GM19239 (cell line): ENCODE measurements at places on chromosomes 11 and 22.

GRCh38 chr11:15650105-15650938, 535.6 kb downstream of the INSC start:
- DNase-seq = peak; percentile 78

DNA sequence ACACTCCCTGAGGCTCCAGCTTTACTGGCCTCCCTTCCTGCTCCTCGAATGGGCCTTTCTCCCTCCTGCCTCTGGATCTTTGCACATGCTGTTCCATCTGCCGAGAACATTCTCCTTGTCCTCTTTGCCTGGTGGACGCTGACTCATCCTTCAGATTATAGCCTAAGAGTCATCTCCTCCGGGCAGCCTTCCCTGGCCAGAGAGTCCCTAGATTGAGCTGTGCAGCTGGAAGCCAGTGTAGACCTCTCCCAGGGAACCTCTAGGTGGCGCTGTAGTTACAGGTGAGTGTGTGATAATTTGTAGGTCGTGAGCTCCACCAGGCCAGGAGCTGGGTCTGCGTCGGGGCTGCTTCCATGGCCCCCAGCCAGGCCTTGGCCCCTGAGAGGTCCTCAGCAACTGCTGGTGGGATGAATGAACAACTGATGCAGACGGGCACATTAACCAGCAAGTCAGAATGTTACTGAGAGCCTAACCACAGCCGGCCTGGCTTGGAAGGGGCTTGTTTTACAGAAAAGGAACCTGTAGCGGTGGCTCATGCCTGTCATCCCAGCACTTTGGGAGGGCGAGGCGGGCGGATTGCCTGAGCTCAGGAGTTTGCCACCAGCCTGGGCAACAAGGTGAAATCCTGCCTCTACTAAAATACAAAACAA, 8.7 kb downstream of the PNPLA5 start:
- peak; percentile 67 for DNase-seq

GRCh38 chr22:24007253-24008021, 2.2 kb upstream of the GSTT4 start:
- DNase-seq = no peak

GRCh38 chr11:68014157-68014946, 4.2 kb downstream of the ALDH3B1 start:
- DNase-seq = no peak

GRCh38 chr11:36635066-36635862, 37.2 kb upstream of the RAG2 start:
- DNase-seq = no peak

GRCh38 chr11:96070453-96070852, 146.5 kb upstream of the MTMR2 start:
- no peak for DNase-seq

- DNase-seq = no peak
Measured at GRCh38 chr22:38413085-38414008, 41.7 kb downstream of the KCNJ4 start.

GRCh38 chr11:23997356-23997755, 499.5 kb upstream of the LUZP2 start:
- no peak for DNase-seq

DNA sequence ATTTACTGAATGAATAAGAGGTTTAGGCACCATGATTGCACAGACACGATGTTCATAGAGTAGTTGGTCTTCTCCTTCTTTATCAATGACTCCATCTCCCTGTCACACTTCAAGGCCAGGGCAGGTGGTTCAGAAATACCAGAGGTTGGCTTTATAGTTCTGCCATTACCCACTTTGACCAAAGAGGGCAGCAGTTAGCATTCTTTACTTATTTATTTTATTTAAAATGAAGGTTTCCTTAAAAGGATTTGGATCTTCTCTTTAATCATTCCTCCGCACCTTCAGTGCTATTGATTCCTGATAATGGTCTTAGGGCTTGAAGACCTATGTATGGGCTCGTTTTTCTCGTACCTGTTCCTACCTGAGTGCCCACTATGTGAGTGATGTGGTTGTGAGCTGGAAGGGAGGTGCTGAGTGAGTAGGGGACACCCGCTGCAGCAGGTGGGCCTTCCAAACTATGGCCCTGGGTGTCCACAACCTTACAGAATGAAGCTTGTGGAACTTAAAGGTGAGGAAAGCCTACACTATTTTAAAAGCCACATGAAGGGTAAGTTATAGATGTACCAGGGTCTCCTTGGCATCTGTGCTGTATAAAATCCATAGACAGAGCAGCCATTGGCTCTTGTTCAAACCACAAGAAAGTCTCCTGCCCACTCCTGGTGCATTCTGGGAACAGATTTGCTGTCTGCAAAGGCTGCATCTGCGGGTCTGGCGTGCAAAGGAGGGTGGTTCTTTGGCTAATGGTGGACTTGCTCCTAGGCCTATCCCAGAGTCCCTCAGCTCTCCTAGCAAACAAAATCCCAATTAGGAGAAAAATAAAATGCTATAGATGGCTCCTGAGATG, 35.0 kb downstream of the TIMP3 start:
- DNase-seq = no peak

DNA sequence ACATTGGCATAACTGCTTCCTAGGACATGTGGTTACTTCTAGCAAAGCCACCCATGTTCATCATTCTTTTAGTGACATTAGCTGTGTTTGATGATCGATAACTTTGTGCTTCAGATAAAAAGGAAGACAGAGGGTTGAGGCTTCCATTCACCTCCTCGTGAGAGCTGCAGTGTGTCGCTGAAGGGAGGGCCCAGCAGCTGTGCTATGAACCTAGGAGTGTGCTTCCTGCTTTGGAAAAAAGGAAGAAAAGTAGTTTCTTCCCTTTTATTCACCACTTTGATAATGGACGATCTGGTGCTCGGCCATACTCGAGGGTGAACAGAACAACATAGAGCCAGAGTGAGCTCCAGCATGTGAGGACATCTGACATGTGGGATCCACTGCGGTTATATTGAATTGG, 6.1 kb upstream of the RFPL2 start:
- no peak for DNase-seq

GRCh38 chr22:49811020-49811791, 16.5 kb downstream of the BRD1 start:
- DNase-seq = no peak

- DNase-seq = no peak
Measured at GRCh38 chr22:48689206-48689605, 1138.5 kb downstream of the BRD1 start.

DNA sequence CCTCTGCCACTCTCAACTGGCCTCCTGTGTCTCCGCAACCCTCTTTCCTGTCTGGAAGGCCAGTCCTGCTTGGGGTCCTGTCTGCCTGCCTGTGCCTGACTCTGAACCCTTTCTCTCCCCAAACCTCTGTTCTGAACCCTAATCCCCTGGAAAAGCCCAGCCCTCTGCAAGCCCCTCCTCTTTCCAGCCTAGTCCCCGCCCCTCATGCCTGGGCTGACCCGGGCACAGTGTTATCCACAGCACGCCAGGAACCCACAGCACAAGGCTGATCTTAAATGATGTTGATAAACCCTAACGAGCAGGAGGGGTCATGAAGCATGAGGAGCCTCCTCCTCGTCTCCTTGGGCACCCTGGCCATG, at the start of gene IFITM10:
Gene IFITM10, minus strand, starts transcription at position 115 of the 359 bp plus-strand sequence. CDS start 153 bp downstream, outside the sequence.
- DNase-seq = no peak

GRCh38 chr11:117833401-117833891, 8.9 kb upstream of the FXYD2 start:
- DNase-seq = no peak

GRCh38 chr11:76984743-76985142, 49.5 kb upstream of the B3GNT6 start:
- no peak for DNase-seq

- DNase-seq = no peak
Measured at GRCh38 chr11:33376331-33377310, 119.4 kb downstream of the HIPK3 start.

- DNase-seq = no peak
Measured at GRCh38 chr11:1487091-1487850, 692 bp upstream of the MOB2 start.

DNA sequence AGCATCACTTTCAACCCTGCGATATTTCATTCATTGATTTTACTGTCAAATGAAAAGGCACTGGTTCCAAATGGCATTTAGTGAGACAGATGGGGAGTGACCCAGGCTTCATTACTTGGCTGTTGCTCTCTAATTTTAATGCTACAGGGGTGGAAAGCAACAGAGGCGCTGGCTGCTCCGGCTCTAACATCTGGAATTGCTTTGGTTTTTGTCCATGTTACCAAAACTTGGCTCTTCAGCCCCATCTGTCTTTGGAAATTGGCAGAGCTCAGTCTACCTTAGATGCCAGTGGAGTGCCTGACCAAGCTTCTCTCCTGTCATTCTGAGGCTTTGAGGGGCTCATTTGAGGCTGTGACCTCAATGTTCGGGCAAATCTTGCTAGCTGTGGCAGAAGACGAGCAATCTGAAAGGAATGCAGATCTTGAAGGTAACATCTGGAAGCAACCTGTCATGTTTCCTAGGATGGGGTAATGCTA, 409.5 kb upstream of the SYN3 start:
- no peak for DNase-seq

- no peak for DNase-seq
Measured at GRCh38 chr11:96648991-96649390, 259.2 kb downstream of the JRKL start.

- DNase-seq = no peak
Measured at GRCh38 chr11:74169738-74170458, 904 bp downstream of the C2CD3 start.

GRCh38 chr22:19974268-19974861, 32.7 kb upstream of the TXNRD2 start:
- DNase-seq = peak; percentile 86

DNA sequence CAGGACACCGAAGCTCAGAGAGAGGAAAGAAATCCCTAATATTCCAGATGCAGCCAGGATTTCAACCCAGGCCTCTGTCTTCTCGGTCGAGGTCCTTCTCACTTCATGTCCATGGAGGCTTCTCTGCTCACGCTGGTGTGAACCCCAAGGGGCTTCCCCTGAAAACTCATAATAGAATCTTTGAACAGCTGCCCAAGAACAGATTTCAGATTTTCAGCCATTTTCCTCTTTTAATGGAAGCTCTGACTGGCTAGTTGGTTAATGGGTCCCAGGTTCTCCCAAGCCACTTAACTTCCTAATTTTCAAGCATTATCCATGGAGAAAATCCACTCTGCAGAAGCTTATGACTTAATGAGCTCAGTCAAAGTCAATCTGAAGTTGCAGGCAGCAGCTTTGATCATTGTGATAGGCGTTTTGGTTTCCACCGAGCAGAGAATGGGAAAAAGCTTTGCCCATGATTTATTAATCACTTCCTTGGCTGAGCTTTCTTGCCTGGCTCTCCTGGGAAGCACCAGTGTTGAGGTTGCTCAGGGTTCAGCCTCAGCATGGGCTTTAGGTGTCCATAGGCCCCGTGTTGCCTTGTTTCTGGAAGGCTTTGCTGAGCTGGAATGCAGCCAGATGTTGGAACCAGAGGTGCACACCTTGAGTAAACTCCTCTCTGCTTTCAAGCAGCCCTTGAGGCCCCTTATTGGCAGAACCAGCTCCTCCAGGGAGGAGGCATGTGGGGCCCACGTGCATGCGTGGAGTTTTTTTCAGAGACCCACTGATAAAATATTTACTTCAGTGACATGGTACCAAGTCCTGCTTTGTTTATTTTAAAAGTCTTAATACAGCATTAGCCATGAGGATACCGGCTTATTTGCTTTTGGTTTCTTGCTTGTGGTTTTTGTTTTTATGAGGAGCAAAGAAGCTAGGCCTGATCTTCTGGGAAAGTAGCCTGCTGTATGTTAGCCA, 25.5 kb downstream of the LDLRAD3 start:
- DNase-seq = no peak

- no peak for DNase-seq
Measured at GRCh38 chr22:45308957-45309421, 745 bp upstream of the FAM118A start.

- DNase-seq = no peak
Measured at GRCh38 chr11:64876835-64877341, 1.5 kb downstream of the EHD1 start.

DNA sequence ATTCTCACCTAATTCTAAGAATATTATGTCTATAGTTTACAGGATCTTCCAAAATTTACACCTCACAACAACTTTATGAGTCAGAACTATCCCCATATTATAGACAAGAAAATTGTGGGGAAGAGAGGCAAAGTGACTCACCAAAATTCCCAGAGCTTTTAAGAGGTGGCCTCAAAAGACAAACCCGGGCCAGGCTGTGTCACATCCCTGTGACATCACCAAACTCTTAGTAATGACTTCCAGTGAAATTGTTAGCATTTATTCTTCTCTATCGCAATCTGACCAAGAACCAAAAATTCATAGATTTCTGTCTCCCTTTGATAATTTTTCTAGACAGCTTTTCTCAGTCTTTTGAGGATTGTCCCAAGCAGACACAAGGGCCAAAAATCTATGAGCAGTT, 134.3 kb downstream of the SNX19 start:
- DNase-seq = no peak

- DNase-seq = no peak
Measured at GRCh38 chr11:130622141-130622542, 173.7 kb downstream of the ADAMTS15 start.

GRCh38 chr11:93655047-93655446, 6.4 kb upstream of the CEP295 start:
- DNase-seq = no peak

DNA sequence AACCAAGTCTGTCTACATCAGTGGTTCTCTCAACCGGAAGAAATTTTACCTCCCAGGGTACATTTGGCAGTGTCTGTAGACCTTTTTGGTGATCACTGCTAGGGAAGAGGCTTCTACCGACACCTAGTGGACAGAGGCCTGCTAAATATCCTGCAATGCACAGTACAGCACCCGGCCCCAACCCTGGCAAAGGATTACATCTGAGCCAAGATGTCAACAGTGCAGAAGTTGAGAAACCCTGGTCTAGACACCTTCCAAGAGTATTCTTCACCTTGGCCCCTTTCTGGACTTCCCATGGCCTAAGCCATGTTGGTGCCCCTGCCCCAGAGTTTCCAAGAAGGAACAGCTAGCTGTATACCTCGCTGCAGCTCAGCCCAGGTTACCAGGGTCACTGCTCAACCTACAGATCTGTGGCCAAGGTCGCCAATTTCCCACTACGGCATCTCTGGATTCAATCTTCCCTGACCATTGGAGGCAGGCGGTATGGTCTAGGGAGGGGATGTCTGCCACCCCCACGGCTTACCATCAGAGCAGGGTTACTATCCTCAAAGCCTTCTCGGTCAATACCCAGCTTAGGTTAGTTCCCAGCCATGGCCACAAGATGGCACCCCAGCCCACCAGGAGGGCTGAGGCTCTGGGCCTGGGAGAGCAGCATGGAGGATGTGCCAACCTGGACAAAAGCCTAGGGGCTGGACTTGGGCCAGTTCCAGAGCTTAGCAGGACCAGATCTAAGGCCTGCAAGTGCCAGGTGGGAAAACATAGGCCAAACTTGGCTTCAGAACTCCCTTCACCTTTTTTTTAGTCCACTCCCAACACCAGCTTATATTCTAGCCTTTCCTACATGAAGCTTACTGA, 3.7 kb upstream of the KCNC1 start:
- DNase-seq = peak; percentile 92

- DNase-seq = no peak
Measured at GRCh38 chr22:50102946-50103345, 13.1 kb downstream of the MOV10L1 start.

- DNase-seq = no peak
Measured at GRCh38 chr11:60056349-60056969, at the start of gene MS4A3. Gene MS4A3 (plus strand): TSS chr11:60056665. CDS start chr11:60061161, 4,496 bp downstream.

DNA sequence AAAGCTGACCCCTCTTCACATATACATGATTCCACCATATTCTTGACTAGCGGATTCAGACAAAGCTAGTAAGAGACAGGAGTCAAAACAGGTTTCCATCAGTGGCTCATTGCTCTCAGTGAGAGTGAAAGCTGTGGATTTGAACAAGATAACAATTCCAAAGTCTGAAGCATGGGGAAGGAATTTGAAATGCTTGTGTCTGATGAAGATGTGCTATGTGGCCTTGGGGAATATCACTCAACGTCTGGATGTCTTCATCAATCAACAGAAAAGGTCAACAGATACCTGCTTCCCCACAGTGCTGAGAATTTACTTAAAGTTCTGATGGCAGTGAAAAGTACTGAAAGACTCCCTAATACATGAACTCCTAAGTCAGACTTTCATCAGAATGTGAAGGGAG, 46.9 kb upstream of the SESN3 start:
- no peak for DNase-seq
